ENCODE measurements at places on chromosomes 3 and 15.
A peak's percentile ranks its signal among the peaks of the same experiment; 100 is the strongest.

DNA sequence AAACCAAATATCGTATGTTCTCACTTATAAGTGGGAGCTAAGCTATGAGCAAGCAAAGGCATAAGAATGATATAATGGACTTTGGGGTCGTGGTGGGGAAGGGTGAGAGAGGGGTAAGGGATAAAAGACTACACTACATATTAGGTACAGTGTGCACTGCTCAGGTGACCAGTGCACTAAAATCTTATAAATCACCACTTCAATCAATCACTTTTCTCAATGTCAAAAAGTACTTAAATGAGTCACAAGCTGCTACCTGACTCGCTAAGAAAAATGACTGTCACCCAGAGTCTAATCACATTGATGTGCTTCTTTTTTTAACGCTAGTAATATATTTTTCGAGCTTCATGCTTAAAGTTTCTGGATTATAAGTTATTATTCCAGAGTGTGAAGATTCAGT, 95.5 kb downstream of the CBLB start:
- no peak for DNase-seq

- DNase-seq = no peak
Observed at GRCh38 chr3:100269410-100270214, 8.8 kb downstream of the TBC1D23 start.

DNA sequence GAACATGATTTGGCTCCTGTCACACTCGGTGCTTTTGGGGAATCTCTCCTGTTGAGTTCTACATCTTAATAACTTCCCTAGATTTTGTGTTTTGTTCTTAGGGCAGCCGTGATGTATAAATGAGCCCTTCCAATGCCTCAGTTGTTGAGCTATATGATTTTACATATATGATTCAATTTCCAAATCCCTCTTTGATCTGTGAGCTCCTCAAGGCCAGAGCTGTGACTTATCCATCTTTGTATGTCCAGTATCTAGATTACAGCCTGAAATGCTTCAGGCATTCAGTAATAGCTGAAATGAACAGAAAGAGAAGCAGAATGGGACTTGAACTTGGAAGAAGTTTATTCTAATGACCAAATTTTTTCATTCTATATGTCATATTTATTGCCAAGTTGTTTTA, 26.6 kb downstream of the CGGBP1 start:
- DNase-seq = no peak

DNA sequence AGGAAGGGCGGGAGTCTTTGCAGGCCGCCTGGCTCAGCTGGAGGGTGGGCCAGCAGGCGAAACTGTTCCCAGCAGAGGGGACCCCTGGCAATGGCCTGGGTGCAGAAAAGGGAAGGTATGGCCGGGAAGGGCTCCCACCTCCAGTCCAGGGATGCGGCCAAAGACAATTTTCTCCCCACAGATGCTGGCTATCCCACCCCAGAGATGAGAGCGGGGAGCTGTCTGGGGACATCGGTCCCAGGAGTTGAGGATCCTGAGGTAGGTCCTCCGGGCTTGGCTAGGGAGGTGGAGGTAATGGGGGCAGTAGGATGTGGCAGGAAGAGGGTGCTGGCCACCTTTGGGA, 1.7 kb downstream of the SEMA3G start:
- DNase-seq = no peak

GRCh38 chr3:68999605-69000004, 13.9 kb downstream of the EOGT start:
- no peak for DNase-seq

DNA sequence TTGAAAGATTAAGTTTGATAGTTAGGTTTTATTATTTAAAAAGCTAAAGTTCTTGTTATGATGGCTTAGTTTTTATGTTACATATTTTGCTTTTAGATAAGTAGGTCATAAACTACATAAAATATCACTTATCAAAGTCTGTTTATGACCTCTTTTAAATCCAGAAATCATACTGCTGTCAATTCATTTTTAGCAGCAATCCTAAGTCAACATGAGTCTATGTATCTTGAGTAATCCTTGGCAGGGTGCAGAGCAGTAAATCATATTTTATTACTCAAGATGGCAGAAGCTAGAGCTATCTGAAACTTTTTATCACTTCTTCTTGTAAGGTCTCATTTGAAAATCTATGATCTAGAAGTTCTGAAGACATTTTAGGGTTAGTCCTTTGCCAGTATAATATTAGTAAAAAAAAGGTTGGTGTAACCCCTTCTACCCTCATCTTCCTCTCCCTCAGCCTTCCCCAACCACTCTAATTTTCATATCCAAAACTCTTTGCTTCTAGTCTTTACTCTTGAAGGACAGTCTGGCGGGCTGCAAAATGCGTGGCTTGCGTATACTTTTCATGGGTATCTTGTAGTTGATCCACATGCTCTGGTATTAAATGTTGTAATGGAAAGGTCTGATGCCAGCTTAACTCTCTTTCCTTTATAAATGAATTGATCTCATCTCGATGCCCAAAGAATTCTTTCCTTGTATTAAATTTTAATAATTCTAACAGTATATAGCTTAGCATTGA, 134.0 kb upstream of the THRB start:
- DNase-seq = no peak

DNA sequence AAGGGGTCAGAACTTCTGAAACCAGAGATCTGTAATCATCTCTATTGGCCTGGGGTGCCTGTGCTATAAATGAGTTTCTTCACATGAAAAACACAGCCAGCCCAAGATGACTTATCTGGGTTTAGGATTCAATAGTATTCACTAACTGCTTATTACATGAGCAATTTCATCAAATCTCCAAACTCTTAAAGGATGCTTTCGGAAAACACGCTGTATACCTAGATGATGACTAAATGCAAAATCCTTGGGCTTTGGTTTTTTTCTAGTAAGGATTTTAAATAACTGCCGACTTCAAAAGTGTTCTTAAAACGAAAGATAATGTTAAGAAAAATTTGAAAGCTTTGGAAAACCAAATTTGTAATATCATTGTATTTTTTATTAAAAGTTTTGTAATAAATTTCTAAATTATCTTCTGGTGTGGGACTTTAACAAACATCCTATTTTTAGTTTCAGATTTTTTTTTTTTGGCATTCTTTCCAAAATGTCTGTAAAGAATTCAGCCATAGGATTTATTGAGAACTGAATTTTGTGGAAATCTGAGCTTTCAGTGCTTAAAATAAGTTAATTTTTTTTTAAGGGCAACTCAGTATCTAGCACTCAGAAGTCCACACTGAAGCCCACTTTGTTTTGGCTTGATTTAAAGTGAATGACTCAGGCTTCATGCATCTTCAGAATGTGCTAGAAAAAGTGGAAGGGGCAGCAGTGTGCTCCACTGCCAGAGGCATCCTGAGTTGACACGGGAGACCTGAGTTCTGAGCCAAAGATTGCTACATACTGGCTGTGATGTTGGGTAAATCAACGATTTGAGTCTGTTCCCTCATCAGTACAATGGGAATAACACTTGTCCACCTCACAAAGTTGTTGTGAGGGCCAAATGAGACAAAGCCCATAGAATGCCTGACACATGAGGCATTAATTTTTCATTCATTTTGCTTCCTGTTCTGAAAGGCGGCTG, 18.7 kb downstream of the TMEM43 start:
- no peak for DNase-seq

- no peak for DNase-seq
Observed at GRCh38 chr3:162546910-162547309, 1050.3 kb downstream of the OTOL1 start.

GRCh38 chr3:50264383-50264963, 4.5 kb upstream of the SEMA3B start:
- peak; percentile 55 for DNase-seq

DNA sequence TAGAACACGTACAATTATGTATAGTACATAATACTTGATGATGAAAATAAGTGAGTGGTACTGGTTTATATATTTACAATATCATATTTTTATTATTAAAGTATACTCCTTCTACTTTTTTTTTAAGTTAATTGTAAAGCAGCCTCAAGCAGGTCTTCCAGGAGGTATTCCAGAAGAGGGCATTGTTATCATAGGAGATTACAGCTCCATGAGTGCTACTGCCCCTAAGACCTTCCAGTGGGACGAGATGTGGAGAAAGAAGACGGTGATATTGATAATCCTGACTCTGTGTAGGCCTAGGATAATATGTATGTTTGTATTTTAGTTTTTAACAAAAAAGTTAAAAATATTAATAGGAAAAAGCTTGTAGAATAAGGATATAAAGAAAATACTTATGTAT, 40.3 kb upstream of the SCN5A start:
- DNase-seq = no peak

GRCh38 chr3:86702381-86702958, 288.5 kb downstream of the VGLL3 start:
- no peak for DNase-seq
